ENCODE measurements at places on chromosomes 6 and 20. TPM values are rescaled to one million over a fixed set of nuclear protein-coding genes. Genes with fewer than 3 reads are reported as not detected.

The BMP6 gene
- total RNA-seq, result 1.8 TPM

The OR12D1 gene
- total RNA-seq, result not detected

The EMILIN3 gene
- 10.3 TPM for total RNA-seq

DNA sequence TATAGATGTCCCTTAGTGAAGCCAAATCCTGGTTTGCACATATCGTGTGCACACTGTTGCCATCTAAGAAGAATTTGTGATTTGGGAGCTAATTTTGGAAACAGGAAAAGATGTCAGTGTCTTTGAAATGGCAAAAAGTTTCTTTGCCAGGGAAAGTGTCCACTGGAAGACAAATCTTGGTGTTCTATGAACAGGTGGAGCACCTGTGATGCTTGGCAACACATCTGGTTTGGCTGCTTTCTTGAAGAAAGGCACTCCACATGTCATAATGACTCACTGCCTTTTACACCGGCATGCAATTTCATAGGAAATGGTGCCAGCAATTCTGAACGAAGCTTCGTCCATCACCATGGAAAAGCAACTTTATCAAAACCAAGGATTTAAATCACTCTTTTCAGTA is 1040.0 kb upstream of the MAP3K7 start:
- no peak for DNase-seq

DNA sequence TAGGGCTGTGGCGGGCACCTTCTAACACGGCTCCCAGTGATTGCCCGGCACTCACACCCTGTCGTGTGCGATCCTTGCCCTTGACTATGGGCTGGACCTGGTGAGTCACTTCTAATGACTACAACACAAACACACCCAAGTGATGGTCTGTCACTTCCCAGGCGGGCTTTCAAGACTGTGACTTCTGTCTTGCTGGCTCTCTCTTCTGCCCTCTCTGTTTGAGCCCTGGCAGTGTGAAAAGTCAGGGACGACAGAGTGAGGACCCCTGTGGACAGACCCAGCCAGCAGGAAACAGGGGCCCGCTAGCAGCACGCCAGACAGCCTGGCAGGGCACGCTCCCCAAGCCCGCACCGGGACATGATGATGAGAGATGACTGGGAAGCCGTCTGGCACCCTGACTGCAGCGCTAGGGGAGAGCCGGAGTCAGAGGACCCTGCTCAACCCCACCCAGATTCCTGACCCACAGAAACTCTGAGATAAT is 43.0 kb downstream of the KIF16B start:
- DNase-seq, result no peak

DNA sequence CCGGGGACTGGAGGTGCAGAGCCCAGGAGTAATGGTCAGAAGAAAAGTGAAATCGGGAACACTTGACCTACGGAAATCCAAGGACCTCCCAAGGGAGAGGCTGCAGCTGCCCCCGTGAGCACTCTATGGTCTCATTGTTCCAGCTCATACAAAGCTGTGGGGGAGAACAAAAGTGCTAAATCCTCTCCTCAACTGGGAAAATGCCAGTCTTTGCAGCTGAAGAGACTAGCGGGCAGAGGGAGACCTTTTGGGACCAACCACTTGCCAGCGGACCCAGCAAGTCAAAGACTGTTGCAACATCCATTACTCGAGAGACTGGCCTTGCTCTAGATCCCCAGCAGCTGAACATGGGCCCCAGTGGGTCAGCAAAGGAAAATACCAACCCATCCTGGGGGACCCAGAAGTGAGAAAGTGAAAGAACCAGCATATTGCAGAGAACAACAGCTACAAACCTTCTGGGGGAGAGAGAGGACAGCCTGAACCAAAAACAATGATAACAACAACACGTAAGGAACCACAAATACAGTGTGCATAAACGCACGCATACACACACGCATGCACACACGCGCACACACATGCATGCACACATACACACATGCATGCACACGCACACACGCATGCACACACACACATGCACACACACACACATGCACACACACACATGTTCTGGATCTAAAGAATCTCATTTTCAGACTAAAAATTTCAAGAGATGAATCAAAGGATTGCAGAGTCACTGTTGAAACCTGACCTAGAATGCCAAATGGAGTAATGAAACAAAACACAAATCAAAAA is 24.7 kb upstream of the ELMO2 start:
- DNase-seq, result no peak

Measured in type B pancreatic cell (in vitro differentiated cells).